IPS DF 6.9 (cell line): ENCODE measurements at places on chromosomes 7 and 10.

- DNase-seq: no peak
These were observed 285.8 kb upstream of the COBL start for GRCh38 chr7:51602376-51602775.

DNA sequence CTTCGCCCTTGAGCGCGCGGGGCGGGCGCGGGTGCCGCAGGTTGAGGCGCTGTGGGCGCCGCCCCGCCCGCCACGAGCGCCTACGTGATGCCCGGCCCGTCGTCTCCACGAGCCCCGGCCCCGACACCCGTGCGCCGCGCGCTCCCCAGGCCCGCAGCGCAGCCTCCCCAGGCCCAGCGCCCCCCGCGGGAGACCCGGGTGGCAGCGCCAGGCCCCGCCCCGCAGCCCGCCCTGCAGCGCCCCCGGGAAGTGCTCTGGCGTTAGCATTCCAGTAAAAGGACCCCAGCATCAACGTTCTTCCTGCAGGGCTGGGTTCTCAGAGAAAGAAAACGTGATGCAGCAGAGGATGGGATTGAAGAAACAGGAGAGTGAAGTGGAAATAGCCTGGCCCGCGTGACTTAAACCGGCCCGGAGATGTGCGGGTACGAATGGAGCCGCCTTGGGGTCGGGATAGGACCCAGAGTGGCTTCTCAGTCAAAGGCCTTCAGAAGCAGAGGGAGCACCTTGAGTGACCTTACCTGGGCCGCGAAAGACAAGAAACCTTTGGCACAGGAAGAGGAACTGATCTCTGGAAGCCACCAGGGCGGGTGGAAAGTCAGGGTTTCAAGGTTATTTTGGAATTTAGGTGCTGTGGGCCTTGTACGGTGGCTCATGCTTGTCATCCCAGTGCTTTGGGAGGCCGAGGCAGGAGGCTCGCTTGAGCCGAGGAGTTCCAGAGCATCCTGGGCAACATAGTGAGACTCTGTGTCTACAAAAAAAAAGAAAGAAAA lies 1.8 kb downstream of the PFKP start:
- no peak for DNase-seq

DNA sequence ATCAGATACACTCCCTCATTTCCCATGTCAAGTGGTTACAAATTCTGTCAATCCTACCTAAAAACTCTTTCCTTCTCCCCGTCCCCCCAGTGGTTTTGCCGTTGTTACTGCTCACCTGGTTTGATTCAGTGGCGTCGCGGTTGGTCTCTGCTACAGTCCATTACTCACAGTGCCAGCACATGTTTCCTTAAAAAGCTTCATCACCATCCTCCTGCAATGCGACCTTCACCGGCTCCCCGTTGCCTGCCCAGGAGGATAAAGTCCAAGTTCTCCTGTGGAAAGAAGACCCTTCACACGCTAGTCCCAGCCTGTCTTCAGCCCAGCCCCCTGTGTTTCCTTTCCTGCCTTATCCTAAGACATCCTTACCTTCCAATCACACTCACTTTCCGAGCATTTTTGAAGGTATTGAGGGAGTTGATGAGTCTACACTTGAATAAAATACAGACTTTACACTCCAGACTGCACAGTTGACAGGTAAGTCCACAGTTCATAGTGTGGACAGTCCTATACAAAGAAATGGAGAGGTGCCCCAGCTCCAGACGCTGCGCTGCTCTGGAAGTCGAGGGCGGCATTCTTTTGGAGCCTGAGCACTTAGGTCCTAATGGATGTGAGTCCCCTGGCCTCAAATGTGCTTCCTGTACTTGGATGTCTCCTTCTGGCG lies 3.4 kb upstream of the LARP4B start:
- no peak for DNase-seq

DNA sequence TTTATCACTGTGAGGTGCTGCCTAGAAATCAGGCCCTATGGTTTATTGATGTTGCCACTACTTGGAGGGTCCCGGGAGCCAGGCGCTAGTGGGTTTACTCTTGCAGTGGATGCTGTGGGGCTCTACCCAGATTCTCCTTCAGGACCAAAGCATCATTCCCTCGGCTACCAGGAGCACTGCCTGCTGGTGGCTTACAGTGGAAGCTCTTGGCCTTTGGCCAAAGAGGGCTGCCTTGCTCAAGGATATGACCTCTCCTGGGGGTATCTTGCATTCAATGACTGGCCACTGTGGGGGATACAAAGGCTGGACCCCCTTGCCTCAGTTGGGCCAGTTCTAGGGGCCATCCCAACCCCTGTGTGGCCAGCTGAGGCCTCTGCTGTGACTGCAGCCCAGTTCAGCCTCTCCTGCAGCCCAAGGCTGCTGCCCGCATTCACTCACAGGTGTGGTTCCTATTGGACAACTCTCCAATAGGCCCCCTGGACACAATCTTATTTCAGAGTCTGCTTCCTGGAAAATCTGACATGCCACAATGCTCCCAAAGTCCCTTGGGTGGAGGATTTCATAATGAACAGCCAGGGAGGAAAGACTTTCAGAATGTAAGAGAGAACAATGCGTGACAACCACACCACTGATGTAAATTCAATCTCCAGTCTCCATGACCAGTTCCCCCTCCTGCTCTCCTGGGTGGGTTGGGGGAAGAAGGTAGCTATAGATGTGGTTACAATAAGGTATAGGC lies 196.3 kb downstream of the SNX10 start:
- DNase-seq: no peak

GRCh38 chr7:118855290-118855689 lies 630.8 kb downstream of the ANKRD7 start:
- no peak for DNase-seq

DNA sequence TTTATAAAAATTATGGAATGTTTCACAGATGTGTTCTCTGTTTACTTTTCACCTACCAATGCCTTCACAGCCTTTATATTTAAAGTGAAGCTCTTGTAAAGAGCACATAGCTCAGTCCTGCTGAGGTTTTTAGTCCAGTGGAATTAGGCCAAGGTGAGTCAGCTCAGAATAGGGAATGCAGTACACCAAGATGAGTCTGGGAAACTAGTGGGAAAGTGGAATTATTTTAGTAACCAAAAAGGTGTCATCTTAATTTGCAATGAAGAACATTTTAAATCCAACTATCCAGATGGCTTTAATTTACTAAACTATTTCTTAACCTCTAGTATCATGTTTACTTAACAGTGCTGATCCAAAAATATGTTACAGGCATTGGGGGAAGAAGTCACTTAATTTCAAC lies 236.3 kb upstream of the CTBP2 start:
- DNase-seq: no peak
